Amniotic epithelial cell (primary cell): ENCODE measurements at places on chromosomes 7 and 10.

DNA sequence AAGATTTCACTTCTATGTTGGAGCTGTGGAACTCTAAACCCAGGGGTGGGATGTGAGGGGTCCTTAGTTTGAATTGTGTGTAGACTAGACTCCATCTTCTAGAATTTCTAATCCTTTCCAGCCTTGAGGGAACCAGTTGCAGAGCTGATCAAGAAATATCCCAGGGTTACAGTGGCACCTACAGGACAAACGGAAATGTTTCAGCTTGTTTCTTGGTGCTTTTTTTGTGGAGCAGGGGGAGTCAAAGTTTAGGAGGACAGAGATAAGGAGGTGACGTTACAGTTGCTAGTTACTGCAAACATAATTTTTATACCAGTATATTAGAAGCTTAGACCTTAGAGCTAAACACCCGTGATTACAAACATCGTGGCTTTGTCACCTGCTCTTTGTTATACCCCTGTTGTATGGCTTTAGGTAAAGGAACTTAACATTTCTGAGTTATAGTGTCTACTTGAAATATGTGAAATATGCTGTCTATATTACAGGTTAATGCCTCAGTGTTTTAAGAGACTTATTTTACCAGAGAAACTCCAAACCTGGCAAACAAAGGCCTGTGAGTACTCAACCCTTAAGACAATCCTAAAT, 84.5 kb upstream of the DYNC1I1 start:
- DNase-seq, result peak; percentile 43

- peak; percentile 78 for DNase-seq
Observed at GRCh38 chr7:74002474-74003017, 25.4 kb upstream of the ELN start.

DNA sequence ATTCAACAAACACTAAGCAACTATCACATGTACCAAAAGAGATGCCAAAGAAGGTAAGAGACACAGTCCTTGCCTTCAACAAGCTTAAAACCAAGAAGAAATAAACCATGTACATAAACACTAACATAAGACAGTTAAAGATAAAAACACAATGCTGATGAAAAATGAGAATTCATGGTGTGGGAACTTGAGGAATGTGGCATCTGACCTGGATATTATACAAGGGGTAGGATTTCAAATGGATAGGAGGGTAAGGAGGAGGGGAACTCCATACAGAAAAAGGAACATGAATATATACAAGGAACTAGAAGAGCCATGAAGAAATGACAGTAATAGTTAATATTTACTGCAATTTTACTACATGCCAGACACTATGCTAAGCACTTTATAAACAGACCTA, 11.0 kb downstream of the HIBADH start:
- peak; percentile 57 for DNase-seq

GRCh38 chr10:88386204-88386788, 196.8 kb downstream of the RNLS start:
- peak; percentile 55 for DNase-seq

DNA sequence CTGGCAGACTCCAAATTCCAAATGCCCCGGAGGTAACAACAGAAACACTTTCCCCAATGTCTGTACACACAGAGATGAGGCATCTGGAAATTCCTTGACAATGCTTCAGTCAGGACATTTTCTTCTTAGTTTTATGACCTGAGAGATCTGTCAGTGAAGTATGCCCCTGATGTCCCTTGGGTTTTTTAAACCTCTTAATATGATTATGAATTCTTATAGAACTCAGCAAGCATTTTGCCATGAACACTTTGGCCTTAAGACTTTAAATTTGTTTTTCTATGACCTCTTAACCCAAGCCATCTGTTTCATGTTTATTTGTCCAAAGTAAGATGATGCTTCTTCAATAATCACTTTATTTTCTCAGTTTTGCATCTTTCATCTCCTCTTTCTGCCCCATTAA, 1206.2 kb downstream of the GATA3 start:
- DNase-seq, result no peak

DNA sequence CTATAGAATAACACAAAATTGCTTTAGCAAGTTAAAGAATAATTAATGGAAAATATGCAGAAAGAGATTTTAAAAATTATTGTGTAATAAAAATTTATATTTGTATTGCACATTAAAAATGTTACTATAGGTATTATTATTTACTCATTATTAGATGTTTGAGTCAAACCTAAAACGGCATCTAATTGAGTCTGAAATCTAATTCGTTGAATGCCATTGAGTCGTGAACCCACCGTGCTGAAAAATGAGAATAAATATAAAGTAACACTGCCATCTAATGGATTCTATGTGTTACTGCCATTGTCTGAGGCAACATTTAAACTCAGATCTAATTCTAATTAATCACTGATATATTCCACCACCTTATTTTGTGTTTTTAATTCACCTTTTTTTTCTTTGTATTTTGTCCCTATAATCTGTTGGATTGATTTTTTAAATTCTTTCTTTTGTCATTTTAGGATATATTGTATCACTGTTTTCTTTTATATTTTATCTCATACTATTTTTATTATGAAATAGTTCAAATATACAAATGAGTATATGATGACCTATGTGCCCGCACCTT, 62.2 kb downstream of the SAMD9 start:
- peak; percentile 34 for DNase-seq

- no peak for DNase-seq
Observed at GRCh38 chr10:11243425-11244222, 226.0 kb downstream of the CELF2 start.

- no peak for DNase-seq
Observed at GRCh38 chr7:141688043-141688442, 13.9 kb downstream of the DENND11 start.

DNA sequence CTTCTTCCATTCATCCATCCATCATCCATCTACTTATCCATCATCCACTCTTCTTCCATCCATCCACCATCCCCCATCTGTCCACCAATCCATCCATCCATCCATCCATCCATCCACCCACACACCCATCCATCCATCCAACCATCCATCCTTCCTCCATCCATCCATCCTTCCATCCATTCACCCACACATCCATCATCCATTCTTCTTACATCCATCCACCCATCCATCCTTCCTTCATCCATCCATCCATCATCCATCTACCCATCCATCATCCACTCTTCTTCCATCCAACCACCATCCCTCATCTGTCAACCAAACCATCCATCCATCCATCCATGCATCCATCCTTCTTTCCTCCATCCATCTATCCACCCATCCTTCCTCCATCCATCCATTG, 429.3 kb downstream of the DNAJB6 start:
- DNase-seq, result no peak

DNA sequence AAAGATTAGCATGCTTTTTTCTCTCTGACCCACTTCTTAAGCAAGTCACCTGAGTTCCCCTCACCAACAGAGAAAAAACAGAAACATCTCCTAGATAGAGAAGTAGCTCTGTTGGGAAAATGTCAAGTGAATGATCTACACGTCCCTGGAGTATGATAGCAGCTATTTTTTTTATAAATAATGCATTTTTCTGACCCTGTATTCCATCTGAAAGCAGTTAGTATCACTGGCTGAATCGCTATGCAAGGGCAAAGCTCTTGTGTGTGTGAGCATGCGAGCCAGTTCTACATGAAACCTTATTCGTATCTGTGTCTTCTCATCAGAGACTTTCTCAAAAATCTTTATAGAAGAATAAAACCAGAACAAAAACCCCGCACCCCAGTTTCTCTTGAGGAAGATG, 8.2 kb downstream of the ANKMY2 start:
- DNase-seq, result no peak

DNA sequence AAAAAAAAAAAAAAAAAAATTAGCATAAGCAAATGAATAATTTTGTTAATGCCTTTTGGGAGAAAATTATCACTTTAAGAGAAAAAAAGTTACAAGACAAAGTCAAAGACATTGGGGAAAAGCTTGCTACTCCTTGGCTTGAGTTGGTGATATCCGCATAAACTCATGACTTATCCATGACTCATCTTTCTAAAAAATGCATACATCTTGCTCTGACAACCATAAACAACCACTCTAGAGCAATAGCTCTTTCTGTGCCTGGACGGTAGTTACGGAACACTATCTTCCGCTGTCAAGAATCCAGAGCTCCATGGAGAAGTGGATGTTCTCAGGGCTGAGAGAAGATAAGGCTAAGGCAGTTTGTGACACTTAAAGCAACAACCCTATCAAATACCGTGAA, 281.1 kb upstream of the PFKP start:
- DNase-seq, result no peak

DNA sequence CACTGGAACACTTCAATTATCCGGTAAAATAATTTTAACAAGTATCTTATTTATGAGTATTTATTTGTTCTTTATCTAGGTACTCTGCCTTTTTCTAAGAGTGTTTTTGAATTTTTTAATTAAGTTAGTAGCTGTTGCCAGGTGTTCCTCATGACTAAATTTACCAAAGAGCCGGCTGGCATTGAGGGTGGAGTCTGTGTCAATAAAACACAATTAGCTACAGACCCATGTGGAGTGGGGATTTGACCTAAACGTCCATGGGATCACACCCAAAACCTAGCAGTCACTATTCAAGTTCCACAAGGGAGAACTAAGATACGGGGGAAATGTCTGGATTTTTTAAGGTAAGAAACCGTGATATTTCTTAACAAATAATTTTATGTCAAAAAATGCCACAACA, 9.8 kb downstream of the SLC16A12 start:
- DNase-seq, result no peak

GRCh38 chr10:75696536-75696935, 265.1 kb downstream of the LRMDA start:
- DNase-seq, result no peak
